ENCODE measurements at places on chromosomes 11 and 22. TPM values are rescaled to one million over a fixed set of nuclear protein-coding genes. Genes with fewer than 3 reads are reported as not detected.

Gene CEND1
- 0.74 TPM for total RNA-seq

DNA sequence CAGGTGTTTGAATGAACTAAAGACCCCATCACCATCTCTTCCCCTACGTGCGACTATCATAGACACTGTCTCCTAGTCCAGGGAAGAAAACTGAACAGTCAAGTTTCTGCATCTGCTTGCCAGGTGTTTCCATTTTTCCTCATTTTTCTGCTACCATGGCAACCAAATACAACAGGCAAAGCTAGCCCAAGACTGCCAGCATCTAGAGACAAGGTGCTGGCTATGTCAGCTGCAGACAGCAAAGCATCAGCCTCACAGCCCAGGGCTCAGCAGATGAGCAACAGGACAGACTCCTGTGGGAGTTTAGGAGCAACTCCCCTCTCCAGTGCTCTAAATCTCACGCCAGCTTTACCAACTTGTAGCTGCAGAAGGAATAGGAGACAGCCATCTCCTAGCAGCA is 124.3 kb downstream of the C11orf58 start:
- DNase-seq: no peak

GRCh38 chr11:43282607-43283440 is 29.0 kb upstream of the API5 start:
- peak; percentile 71 for DNase-seq

DNA sequence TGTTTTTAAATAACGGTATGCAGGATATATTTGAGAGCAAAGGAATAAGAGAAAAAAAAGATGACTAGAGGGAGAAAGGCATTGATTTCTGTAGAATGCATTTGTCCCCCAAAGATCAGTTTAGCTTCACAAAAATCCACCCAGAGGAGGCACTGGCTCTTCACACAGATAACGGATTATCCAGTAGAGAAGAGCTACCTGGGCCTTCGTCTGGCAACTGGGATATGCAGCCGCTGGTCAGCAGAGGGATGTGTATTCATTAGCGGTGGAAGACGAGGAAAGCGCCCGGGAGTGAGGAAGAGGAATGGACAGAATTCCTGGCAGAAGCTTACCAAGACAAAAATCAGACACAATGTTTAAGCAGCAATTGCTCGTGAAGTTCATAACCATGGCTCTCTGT is 5.6 kb upstream of the WT1 start:
- no peak for DNase-seq

DNA sequence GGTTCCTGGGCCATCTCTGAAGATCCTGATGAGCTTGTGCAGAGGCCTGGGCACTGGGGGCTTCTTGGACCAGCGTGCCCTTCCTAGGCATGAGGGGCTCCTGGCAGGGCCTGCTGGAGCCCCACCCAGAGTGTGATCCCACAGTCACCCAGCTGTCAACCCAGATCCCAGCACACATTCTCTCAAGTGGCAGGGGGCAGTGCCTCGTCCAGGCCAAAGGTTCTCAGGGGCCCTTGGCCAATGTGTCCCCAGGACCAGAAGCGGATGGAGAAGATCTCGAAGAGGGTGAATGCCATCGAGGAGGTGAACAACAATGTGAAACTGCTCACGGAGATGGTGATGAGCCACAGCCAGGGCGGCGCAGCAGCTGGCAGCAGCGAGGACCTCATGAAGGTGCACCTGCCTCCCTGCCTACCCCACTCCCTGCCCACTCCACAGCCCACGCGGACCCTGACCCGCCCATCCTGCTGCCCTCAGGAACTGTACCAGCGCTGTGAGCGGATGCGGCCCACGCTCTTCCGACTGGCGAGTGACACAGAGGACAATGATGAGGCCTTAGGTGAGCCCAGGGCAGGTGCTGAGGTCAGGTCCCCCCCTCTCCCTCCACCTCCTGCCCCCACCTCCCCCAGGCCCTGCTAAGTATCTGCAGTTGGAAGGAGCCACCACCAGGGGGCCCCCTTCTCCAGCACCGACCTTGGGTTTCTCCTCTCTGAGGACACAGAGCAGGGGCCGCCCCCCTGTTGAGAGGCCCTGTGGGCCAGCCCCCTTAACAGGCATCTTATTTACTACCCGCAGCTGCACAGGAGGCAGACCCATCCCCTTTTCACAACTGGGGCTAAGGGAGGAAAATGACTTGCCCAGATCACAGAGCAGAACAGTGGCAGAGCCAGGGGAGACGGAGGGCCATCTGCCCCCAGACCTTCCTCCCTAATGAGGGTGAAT is 14.7 kb downstream of the GGA1 start:
- peak; percentile 59 for DNase-seq

DNA sequence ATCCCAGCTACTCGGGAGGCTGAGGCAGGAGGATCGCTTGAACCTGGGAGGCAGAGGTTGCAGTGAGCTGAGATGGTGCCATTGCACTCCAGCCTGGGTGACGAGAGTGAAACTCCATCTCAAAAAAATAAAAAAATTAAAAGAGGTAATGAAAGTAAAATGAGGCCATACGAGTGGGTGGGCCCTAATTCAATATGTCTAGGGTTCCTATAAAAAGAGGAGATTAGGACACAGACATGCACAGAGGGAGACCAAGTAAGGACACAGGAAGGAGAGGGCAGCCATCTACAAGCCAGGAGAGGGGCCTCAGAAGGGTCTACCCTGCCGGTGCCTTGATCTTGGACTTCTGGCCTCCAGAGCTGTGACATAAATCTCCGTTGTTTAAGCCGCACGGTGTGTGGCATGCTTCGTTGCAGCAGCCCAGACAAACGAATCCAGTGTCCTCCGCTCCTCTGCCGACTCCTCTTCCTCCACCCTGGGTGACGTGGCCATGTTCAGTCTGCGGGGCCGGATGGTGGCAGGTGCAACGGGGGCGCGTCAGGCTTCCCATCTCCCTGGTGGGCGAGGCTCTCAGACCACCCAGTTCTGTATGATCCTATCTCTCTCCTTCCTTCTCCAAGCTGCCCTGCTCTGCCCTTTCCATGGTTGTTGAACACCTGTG is 51.6 kb upstream of the PARVG start:
- no peak for DNase-seq

DNA sequence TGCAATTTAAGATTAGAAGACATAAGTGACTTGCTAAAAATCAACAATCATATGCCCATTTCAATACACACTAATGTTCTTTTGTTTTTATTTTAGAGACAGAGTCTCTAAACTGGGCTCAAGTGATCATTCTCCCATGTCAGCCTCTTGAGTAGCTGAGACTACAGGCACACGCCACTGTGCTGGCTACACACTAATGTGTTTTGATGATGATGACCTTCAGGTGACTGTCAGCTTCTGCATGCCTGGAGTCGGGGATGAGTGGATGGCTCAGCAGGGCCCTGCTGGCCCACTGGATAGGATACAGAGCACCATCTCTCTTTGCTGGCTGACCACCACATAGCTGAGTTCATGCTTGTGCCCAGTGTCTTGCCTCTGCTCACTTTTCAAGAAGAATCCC is 27.0 kb upstream of the POU2AF1 start:
- DNase-seq: no peak

- DNase-seq: no peak
Measured at GRCh38 chr11:110059706-110060463, 33.3 kb upstream of the ZC3H12C start.

DNA sequence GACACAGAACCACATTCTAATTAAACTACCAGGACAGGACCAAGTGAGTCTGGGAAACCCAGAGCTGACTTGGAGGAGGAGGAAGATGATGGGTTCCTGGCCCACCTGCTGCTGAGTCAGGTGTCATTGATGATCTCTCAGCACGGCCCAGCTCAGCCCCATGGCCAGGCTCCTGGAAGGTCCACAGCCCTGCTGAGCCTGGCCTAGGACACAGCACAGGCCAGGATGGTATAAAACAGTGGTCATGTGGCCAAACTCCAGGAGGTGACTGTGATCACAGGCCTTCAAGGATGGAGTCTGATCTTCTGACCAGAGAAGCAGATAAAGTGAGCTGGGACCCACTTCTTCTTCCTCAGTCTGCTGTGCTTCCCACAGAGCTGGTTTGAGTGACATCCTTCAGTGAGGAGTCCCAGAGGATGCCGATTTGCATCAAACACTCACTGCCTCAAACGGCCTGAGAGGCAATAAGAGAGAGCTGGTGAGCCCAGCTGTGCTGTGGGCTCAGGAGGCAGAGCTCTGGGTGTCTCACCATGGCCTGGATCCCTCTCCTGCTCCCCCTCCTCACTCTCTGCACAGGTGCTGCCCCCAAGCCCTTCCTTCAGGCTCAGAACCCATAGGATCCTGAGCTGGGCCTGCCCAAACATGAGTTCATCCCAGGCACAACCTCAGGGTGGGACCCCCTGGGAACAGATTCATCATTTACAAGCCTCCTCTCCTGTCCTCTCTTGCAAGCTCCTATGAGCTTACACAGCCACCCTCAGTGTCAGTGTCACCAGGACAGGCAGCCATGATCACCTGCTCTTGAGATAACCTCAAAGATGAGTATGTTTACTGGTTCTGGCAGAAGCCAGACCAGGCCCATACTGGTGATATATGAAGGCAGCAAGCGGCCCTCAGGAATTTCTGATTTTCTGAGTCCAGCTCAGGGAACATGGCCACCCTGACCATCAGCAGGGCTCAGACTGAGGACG is 37.7 kb upstream of the IGLL5 start:
- no peak for DNase-seq

DNA sequence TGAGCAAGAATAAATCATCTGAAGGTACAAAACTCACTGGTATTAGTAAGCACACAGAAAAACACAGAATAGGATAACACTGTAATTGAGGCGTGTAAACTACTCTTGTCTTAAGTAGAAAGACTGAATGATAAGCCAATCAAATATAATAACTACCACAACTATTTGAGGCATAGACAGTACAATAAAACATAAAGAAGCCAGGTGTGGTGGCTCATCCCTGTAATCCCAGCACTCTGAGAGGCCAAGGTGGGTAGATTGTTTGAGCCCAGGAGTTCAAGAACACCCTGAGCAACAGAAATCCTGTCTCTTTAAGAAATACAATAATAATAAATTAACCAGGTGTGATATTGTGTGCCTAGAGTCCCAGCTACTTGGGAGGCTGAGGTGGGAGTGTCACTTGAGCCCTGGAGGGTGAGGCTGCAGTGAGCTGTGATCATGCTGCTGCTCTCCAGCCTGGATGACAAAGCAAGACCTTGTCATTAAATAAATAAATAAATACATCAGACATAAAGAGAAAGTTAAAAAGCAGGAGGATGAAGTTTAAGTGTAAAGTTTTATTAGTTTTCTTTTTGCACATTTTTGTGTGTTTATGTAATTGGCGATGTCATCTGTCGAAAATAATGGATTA is 390.6 kb downstream of the DYNC2H1 start:
- no peak for DNase-seq

Gene PRDM10
- 5.6 TPM for total RNA-seq

DNA sequence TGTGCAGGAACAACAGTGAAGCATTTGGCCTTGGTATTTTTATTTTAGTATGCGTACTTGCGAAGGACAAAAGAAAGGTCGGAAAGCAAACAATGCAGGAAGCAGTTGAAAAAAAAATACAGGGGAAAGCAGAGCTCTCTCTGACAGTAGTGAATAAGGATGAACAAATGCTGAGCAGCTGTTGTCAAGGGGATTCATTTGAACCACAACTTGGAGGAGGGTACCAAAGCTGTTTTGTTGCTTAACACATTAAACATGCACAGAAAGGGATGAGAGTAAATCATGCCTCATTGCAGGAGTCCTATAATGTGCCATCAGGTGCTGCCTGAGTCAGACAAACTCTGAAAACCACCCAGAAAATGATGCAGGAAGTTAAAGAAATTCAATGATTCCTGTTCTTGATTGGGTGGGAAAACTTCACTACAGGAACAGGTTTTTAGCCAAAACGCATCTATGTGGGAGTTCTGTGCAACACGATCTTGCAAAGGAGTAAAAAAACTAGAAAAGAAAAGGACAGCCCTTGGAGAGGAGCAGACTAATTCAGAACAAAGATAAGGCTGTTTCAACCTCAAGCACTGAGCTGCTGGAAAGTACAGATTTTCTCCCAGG is 2113.5 kb downstream of the LRRC4C start:
- DNase-seq: no peak

Gene C11orf87
- not detected for total RNA-seq

Measured in G401 (cell line).